NCI-H526 treated with DMSO at 0.1 percent for 48 hours (cell line): ENCODE measurements at places on chromosomes 5 and 9.

DNA sequence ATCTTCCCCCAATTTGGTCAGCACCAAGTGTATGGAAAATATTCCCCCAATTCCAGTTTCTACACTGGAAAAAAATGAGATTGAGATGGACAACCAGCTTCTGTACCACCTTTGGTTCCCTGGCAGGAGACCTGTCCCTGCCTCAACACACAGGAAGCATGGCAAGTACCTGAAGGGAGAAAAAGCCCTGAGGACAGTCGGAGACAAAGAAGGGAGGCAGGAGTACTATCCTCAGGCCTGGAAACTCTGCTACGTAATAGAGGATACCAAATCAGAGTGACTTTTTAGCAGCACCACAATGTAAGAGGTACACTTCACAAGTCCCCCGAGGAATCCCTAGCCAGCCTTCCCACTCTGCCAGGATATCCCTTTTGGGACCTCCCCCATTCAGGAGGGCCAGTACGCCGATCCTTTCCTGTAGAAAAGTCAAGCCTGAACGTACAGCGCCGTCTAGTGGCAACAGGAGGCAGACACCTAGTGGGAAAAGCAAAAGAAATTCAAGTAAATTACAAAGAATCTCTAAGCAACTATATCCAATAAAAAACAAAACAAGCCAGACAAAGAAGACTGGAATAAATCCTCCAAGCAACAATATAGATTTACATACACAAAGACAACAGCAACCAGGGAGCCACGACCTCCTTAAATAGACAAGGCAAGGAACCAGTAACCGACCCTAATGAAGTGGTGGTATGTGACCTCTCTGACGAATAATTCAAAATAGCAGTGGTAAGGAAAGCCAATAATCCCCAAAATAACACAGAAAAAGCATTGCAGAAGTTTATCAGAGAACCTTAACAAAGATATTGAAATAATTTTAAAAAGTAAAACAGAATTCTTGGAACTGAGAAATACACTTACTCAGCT lies 63.3 kb upstream of the SLCO6A1 start:
- no peak for DNase-seq

GRCh38 chr5:143204474-143205246 lies 198.8 kb downstream of the NR3C1 start:
- DNase-seq, result no peak

DNA sequence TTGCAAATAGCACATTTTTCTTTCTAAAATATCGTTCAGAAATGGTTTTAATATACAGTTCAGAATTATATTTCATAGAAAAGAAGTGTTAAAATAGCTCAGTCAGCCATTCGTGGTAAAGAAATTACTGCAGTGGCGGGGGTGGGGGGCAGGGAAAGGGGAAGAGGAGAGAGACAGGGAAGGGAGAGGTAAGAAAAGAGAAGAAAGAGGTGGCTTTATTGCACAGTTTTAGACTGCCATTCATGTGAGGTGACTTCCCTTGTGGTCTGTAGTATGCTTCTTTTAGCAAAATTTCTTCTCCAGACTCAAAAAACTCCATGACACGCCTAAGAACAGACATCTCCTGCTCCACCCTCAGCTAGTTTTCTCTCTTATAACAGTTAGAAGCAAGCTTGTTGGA lies 259.6 kb downstream of the TRPM3 start:
- no peak for DNase-seq

DNA sequence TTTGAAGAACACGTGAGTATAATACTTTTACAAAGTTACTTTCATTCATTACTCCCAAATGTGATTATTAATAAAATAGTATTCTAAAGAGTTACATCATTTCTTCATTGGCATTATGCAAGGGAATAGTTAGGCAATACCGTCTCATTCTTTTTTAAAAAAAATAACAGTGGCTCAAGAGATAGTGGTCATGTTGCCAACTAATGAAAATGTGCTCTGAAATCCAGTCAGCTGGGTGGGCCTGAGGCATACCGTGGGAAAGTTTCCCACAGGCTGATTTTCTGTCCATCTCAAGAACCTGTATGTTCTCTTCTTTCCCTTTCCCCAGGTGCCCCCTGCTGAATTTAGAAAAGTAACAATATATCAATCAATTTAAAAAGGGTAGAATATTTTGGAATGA lies 40.8 kb upstream of the ROPN1L start:
- no peak for DNase-seq

DNA sequence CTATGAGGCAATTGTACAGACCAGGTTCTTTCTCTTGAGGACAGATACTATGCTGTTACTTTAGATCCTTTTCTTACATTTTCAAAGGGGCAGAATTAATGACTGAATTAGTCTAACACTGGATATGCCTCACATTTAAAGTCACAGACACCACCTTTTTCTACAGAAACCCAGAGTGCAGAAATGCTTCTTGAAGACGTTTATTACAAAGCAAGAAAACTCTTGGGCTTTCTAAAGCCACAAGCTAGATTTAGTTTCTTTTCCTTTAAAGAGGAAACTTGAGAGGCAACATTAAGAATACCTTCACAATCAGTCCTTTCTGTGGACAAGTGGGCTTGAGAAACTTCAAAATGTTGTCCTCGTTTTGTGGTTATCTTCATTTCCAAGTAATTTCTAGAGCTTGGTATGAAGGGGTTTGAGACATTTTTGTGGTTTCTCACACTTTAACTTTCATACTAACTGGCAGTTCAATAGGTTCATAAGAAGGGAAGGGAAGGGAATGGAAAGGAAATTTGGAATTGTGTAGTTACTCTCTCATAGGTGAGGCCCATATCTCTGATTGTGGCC lies 527.4 kb downstream of the RASEF start:
- no peak for DNase-seq

DNA sequence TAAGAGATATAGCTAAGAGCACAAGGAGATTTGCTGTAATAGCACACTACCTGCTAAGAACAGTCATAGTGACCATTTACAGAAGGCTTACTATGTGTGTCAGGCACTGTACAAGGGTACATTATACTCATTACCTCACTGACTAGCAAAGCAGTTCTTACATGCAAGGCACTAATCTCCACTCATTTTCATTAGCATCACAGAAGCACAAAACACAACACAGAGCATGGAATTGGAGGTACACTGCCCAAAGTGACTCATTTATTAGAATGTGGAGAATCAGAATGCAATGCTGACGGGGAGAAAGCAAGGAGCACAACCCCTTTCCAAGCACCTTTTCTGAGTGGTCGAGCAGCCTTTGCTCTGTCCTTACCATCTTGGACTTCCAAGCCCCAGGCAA lies 169.7 kb downstream of the ENTREP1 start:
- DNase-seq, result no peak

DNA sequence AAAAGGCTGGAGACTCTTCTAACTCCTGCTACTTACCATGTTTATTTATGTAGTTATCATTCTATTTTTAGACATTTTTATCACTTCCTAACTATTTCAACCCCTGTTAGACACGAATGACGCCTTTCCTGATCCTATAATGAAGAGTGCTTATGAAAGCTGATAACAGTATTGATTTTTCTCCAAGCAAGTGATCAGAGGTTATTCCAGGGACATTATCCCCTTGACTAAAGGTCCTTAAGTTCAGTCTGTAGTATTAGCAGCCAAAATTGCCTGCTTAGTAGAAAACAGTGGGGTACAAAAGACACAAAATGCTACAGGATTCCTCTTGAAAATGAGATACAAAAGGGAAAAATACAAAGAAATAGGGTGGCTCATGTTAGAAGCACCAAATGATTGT lies 235.6 kb downstream of the DNAH5 start:
- no peak for DNase-seq

DNA sequence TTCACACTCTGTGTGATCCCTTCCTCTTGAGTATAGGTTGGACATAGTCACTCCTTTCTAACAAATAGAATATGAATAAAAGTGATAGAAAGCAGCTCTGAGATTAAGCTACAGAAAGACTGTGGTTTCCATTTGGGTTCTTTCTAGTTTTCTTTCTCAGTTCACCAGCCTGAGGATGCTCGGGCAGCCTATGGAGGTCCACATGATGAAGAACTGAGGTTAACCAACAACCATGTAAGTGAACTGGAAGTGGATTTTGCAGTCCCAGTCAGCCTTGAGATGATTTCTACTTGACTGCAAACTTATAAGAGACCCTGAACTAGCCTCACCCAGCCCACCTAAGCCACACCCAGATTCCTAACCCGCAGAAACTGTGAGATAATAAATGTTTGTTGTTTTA lies 10.1 kb upstream of the FOXE1 start:
- no peak for DNase-seq

GRCh38 chr5:113271015-113271414 lies 163.8 kb downstream of the TSSK1B start:
- DNase-seq, result no peak

DNA sequence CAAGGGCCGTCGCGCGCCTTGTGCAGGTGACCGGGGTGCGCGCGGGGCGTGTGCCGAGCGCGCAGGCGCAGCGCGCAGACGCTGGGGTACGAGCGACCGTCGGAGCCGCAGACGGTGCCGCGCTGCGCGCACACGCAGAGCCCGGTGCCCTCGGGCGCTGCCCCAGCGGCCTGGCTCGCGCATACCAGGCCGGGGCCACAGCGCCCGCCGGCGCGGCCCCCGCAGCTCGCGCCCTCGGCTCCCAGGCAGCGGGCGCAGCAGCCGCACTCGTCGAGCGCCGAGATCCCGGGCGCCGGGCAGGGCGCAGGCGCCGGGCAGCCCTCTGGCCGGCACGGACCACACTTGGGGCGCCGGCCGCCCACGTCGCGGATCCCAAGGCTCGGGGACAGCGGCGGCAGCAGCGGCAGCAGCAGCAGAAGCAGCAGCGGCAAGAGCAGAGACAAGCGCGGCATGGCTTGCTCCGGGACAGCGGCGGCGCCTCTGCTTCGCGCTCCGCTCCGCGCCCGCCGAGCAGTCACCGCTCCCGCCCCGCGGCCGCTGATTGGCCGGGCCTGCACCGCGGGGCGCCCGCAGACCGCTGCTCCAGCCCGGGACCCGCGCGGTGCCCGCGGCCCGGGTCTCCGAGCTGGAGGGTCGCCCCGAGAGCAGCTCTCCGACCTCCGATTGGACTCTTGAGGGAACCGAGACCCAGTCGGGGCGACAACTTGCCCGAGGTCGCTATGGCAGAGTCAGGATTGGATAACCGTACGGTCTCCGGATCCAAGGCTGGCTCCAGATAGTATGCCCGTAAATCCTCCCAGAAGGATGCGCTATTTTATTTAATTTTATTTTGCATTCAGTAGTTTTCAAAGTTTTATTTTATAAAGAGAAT lies at the start of gene IGFBPL1:
Gene IGFBPL1 (minus strand): TSS at position 482 of the 871 bp plus-strand sequence. CDS start 30 bp downstream, at position 452.
- peak; percentile 41 for DNase-seq

- DNase-seq, result no peak
Measured at GRCh38 chr5:6553972-6554371, 78.9 kb downstream of the NSUN2 start.

DNA sequence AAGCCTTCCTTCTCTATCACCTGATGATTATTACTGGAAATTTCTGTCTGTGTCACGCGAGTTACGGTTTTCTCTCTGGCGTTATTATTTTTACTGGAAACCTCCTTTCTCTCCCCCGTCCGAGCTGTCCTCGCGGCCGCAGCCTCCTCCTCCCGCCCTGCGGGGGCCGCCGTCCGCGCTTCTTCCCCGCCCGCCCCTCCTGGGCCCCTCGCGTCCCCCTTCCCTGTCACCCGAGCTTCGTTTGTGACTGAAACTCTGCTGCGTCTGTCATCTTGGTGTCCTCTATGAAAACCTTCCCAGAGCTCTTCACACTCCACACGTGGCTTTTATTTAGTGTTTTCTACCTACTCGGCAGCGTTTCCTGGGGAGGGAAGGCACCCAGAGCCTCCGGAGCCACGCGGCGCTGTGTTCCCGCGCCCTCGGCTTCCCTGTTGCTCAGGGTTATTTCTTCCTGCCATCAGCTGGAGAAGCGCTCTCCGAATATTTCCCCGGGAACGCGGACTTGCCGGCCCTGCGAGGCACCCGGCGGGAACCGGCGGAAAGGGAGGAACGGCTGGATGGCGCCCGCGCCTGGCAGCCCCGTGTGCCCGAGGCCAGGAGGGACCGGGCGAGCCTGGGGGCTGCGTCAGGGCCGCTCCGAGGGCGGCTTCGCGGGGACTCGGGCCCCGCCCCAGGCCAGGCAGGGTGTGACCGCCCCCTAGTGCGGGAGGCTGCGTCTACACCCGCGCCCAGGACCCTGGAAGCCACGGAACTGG lies 33.9 kb downstream of the TRIP13 start:
- DNase-seq, result peak; percentile 4

GRCh38 chr9:121929893-121930875 lies 162.9 kb downstream of the TTLL11 start:
- DNase-seq, result no peak

GRCh38 chr5:94173100-94173499 lies 431.7 kb upstream of the POU5F2 start:
- DNase-seq, result no peak

DNA sequence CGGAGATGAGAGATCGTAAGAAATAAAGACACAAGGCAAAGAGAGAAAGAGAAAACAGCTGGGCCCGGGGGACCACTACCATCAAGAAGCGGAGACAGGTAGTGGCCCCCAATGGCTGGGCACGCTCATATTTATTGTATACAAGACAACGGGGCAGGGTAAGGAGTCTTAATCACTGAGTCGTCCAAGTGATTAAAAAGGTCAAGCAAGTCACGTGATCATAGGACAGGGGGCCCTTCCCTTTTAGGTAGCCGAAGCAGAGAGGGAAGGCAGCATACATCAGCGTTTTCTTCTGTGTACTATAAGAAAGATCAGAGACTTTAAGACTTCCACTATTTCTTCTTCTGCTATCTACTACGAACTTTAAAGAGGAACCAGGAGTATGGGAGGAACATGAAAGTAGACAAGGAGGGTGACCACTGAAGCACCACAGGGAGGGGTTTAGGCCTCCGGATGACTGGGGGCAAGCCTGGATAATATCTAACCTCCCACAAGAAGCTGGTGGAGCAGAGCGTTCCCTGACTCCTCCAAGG lies 24.6 kb upstream of the QSOX2 start:
- DNase-seq, result no peak

- DNase-seq, result no peak
Measured at GRCh38 chr5:87393331-87393730, 19.4 kb downstream of the CCNH start.

DNA sequence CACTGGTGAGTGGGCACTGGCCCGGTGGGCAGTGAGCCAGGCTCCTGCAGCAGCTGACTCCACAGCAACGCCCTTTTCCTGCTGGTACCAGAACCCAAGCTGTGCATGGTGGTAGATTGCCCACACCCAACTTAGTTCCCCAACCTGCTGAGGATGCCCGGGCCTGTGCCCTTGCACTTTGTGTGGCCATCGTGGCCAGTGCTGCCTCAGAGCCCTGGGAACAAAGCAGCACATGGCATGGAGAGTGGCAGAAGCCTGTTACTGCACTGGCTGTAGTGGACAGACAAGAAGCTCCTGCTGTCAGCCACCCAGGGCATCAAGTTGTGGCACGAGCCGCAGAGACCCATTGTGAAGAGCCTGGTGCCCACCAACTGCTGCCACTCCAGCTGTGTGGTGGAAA lies 612.9 kb downstream of the DNAH5 start:
- DNase-seq, result no peak

DNA sequence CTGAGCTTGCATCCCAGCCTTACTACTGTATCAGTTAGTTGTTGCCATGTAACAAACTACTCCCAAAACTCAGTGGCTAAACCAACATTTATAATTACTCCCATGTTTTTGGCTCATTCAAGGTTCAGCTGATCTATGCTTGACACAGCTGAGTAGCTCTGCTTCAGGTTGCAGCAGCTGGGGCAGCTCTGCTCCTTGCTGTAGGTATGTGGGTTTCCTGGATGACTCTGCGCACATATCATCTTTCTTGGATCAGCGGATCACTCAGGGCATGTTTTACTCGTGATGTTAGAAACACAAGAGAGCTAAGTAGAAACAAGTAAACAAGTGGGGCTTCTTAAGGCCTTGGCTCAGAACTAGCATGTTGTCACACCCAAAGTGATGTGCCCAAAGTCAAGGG lies 15.1 kb downstream of the TEK start:
- no peak for DNase-seq
